ENCODE measurements at places on chromosomes 2 and 18.
A peak's percentile ranks its signal among the peaks of the same experiment; 100 is the strongest.

DNA sequence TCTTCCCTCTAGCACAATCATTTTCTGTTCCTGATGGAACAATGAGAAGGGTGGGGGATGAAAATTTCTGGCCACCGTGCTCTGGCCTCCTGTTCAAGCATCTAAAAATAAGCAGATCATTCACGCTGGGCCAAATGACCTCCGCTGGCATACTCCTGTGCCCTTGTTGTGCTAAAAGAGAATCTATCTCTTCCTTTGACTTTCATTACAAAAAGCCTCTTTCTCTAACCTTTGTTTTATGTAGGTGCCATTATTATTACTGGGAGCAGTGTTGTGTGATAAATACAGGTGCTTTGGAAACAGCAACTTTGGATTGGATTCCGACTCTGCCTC is 44.6 kb upstream of the B3GNT2 start:
- no peak for DNase-seq

DNA sequence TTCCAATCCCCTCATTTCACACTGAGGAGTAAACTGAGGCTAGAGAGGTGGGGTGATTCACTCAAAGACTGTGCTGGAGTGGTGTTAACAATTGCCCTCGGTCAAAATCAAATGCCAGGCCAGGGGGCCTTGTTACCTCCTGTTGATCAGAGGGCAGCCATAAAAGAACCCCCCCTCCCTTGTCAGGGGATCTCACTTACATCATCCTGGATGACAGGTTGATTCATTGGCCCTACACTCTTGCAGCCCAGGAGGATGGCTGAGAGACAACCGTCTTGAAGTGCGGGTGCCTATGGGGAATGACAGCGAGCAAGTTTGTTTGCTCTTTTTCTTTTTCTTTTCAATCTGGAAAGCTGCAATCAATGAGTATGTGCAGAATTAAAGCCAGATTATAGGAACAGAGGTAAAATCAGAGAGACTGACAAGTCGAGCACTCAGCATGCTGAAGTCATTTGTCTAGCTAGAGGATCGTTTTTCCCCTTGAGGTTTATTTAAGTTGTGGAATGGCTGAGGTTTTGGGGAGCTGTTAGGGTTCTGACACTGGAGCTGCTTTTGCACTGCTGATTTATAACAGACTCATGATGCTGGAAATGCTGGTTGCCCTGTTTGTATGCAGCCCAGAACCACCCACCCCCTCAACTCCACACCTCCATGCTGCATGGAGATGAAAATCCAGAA is 26.4 kb upstream of the NRP2 start:
- no peak for DNase-seq

GRCh38 chr2:88543541-88544057 is 83.7 kb downstream of the EIF2AK3 start:
- DNase-seq, result no peak

DNA sequence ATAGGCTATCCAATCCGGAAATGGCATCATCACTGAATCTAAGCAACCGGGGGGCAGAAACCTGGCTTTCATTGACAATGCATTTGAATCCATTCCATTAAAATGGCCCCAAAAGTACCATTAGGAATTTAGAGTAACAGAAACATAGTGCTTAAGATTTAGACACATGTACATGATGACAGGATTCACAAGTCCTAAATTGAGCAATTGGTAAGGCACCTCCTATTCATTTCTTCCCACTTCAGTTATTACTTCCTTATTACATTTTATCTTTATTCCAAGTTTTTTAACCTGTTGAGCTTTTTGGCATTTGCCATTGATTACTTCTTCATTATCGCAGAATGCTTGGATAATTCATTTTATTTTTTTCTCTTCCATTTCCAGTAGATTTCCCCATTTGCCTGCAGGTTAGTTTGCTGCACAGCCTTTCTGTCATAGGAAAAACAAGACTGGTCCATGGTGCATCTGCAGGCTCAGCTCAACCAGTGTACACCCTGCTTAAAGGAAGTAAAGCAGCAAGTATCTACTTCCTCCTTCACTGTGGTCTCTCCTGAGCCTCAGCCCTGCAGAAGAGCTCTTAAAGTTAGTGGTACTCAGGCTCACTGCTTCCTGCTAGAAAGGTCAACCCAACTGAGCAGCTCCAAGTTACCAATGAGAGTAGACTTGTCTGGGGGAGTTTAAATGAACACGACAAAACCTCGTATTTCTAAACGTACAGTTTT is 89.2 kb downstream of the DOCK10 start:
- no peak for DNase-seq

DNA sequence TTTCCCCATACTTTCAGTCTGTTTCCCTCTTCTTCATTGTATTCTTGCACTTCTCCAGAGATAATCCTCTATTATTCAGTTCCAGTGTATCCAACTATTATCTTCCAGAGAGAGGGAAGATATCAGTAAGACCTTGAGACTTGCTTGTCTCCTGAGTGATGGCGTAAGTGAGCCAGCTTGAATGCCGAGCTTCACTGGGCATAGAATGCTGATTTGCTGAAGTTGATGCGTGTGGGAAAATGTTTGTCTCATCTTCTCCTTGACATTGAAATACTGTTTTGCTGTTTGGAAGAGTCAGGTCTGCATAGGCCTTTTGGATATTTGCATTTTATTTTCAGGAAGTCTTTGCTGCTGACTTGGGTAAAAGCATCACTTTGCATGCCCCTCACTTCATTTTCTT is 41.1 kb upstream of the MGAT5 start:
- DNase-seq, result no peak

DNA sequence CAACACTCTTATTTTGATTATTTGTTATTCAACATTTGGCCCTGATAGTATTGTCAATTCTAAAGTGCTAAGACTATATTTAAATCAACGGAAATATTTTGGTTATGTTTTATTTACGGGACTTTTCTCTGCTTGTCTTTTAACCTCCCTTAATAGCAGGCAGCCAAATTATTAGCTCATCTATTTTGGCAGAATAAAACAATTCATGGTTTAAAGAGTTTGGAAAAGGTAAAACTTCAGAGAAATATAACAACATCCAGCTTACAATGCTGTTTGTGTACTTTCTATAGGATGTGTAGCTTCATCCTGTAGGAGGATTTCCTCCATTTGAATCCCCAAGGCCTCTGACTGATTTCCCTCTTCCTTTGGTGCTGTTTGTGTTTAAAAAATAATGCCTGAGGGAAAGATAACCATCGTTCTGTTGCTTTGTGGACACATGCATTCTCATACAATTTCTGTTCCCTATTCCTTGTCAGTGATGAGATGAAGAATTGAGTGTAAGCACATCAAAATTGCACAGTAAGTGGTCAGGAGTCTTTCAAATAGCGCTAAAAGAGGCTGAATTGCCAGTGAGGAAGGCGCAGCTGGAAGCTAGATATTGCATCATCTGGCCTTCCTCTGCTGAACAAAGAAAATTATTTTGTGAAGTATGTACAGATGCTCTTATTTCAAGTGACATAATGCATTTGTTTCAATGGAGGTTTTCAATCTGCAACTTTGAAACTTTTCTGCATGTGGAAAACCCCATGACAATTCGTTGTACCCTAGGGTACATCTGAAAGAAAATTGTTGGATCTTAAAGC is 80.3 kb downstream of the CD28 start:
- DNase-seq, result peak; percentile 90

GRCh38 chr2:185240796-185241195 is 497.8 kb upstream of the FSIP2 start:
- DNase-seq, result no peak
